NCI-H2081 treated with DMSO at 0.1 percent for 48 hours (cell line): ENCODE measurements at places on chromosomes 2 and 18.

- DNase-seq: no peak
Measured at GRCh38 chr18:28183418-28184078, 6.6 kb upstream of the CDH2 start.

DNA sequence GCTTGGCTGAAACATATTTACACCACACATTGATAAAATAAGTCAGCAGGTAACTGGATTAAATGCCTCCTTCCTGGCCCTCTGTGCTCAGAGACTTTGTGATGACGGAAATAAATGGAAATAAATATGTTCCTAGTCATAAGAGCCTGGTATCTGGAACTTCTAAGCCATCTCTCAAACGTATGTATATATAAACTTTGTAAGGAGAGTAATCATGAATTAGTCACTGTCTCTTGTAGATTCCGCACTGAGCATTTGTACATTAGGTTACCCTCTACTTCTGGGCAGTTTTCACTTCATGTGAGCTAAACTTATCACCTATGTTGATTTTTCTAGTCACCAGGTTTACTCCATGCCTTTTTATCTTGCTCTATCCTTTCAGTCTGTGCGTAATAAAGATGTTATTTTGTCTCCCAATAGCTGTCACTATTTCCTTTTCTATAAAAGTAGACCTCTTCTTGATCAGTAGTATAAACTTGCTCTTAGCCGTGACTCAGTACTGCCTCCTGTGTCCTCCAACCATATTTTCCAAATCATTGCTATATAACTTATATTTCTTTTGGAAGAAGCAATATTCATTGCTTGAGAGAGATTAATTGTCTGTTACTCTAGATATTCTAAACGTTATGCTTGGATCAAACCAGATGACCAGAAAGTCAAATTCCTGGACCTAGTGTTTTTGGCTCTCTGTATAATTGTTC, 53.2 kb downstream of the FEZ2 start:
- DNase-seq: no peak

DNA sequence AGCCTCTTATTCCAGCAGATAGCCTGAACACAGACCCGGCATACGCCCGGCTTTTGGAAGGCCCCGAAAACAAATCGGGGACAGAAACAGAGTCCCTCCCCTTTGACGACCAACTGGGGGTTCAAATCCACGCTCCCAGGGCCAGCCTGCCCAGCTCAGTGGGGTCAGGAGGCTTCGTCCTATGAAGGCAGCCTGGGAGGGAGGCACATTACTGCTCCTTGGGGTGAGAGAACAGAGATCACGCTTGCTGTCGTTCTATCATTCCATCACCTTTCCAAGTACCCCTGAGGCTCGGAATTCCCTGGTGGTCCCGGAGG, 208.8 kb upstream of the SALL3 start:
- no peak for DNase-seq

- DNase-seq: no peak
Measured at GRCh38 chr2:49959961-49960553, 805.7 kb upstream of the FSHR start.

DNA sequence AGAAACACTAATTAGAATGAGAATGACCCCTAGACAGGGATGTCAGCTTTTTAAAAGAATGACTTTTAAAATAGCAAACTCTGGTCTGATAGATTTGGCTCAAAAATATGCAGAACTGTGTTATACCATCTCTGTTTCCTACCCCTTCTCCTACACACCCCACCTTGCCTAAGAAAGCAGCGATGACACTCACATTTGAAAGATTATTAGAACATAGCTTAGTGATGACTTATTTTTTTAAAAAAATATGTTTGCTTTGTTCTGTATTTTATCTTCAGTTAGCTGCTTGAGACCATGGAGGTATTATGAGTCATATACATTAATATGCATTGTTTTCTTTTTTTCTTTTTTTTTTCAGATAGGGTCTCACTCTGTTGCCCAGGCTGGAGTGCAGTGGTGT, 176.7 kb upstream of the TPO start:
- no peak for DNase-seq

DNA sequence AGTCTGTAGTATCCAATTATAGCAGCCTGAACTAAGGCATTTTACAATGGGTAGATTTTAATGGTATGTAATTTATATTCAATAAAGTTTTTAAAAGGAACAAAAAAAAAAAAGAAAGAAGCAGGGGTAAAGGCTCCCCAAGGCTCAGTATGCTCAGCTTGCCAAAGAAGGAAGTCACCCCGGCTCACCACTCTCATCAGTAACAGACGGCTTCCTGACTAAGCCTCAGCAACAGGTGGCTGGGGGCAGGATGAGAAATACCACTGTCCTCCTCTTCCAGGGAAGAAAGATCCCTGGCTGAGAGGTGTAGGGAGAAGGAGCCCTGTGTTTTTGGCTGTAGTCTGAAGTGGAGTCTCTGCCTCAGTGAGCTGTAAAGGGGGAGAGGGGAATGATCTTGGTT, 121.2 kb downstream of the ARHGEF4 start:
- DNase-seq: no peak

DNA sequence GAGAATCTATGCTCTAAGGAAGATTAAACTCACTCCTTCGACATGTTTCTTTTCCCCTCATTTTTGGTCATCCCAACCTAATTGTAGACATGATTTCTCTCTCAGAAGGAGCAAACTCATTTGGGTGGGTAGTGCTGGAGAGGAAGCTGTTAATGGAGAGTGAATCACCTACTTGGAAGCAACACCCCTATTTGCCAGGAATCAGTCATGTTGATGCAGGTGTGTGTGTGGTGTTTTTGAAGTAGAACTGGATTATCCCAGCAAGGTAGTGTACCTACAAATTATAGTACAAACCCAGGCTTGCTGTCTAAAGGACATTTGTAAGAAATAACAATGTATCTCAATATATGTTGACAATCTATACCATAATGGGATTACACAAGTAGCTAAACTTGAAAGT, 186.4 kb downstream of the EPHA4 start:
- no peak for DNase-seq

- no peak for DNase-seq
Measured at GRCh38 chr2:68916226-68916625, 36.5 kb downstream of the GKN2 start.

DNA sequence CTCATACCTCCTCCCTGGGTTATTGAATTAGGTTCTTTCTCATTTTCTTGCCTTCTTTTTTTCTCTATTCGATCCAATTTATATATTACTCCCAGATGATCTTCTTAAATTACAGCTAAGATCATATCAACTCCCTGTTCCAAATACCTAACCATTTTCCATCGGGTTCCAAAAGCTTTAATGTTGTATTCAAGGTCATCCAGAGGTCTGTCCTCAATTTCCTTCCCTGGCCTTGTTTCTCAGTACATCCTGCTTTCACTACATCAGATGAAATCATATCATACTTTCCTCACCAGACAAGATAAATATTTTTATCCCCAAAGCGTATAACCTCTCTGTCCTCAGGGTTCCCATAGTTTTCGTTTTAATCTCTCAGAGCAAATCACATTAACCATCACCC, 36.3 kb upstream of the GREB1L start:
- no peak for DNase-seq

DNA sequence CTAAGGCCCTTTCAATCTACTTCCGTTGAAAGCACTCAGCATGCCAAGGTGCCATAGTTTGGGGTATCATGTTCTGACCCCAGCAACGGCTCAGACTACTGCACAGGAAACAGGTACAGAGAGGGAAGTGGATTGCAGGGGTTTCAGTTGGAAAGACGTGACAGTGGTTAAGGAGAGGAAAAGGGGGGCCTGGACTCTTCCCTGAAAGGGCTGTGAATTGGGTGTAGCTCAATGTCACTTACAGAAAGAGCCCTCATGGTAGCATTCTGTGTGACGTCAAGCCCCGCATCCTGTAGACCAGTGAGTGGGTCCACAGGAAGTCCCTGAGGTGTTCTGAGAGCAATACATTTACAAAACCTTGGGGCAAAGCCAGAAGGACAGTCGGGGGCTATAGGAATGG, 121.5 kb upstream of the GYPC start:
- no peak for DNase-seq

GRCh38 chr18:40159141-40160017, 1795.7 kb upstream of the PIK3C3 start:
- DNase-seq: peak; percentile 96

DNA sequence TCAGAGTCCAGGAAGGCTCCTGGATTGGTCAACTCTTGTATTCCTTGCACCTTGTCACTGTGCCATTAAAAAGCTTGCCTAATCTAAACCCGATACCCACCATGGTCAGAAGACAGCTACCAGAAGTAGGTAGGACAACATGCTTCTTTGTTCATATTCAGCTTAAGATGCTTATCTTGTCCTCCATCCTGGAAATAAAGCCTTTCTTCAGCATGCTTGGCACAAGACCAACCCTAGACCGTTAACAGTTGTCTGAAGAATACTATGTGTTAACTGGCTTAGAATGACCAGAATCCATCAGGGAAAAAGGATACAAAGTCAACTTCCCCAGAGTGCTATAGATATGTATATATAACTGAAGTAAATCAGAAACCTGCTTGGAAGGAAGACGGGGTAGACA, 193.9 kb downstream of the ZRANB3 start:
- no peak for DNase-seq

GRCh38 chr2:186784930-186785329, 64.0 kb downstream of the ZSWIM2 start:
- DNase-seq: no peak

DNA sequence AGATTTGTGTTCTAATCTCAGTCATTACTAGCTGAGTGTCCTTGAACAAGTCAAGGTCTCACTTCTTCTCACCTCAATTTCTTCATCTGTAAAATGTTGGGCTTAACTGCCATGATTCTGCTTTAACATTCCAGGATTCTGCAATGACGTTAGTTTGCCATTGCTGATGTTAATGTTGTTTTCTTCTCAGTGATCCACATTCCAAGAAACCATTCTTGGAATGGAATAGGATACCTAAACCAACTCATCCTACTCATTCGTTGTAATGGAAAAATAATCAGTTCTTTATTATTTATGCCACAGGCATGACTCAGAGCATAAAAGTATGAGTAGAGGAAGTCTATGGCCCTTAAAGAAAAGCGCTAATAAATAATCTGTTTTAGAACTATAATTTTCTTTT, 140.2 kb upstream of the ETAA1 start:
- DNase-seq: no peak

DNA sequence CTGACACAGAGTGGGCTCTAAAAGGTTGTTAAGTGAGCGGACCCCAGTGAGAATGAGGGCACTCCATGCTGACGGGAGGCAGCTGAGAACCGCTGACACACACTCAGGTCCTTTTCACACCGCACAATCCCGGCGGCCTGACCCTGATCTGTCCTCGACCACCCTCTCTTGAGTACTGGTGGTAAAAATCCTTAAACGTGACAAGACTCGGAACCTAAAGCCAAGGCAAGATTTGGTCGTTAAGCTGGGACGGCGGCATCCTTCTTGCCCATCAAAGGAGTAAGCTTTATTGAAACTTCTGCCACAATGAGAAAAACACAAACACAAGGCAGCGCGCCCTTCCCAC, 569 bp downstream of the TMX3 start:
- DNase-seq: no peak

- DNase-seq: peak; percentile 51
Measured at GRCh38 chr18:34709750-34710441, at the start of gene DTNA. Gene DTNA, plus strand, starts transcription at chr18:34710298. Its CDS starts 45,679 bp downstream, at chr18:34755977.

- DNase-seq: no peak
Measured at GRCh38 chr2:208311954-208312353, 45.9 kb downstream of the PIKFYVE start.

DNA sequence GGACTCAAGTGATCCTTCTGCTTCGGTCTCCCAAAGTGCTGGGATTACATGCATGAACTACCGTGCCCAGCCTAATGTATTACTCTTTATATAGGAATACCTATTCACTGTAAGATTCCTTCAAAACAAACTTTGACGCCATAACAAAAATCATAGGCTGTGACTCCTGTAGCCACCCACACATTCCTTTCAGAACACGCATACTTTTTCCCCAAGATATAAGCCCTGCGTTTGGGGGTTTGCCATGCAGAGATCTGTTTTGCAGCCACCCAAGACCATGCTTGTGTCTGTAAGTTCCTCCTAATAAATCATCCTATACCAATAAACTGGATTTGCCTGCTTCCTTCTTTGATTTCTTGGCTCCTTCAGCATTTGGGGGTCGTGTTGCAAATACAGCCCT, 46.0 kb upstream of the STON1 start:
- no peak for DNase-seq
